ENCODE measurements at places on chromosomes 1 and 21. TPM values are rescaled to one million over a fixed set of nuclear protein-coding genes. Genes with fewer than 3 reads are reported as not detected.

CFAP74 gene
- total RNA-seq = not detected

MNDA gene
- total RNA-seq = not detected

TAF13 gene
- 28.9 TPM for total RNA-seq

LYPD8 gene
- total RNA-seq = not detected

FCER1A gene
- not detected for total RNA-seq

STIL gene
- total RNA-seq = 31.6 TPM

GRCh38 chr1:202230061-202230938, 36.7 kb downstream of the LGR6 start:
- no peak for DNase-seq

COL24A1 gene
- 0.08 TPM for total RNA-seq

GRCh38 chr1:71350805-71351204, 270.0 kb upstream of the ZRANB2 start:
- no peak for DNase-seq

- no peak for DNase-seq
Measured at GRCh38 chr21:26842300-26842699, 2.9 kb downstream of the ADAMTS1 start.
